ENCODE measurements at places on chromosomes 11 and 22.

- DNase-seq, result no peak
Observed at GRCh38 chr11:586376-587316, 10.4 kb downstream of the PHRF1 start.

DNA sequence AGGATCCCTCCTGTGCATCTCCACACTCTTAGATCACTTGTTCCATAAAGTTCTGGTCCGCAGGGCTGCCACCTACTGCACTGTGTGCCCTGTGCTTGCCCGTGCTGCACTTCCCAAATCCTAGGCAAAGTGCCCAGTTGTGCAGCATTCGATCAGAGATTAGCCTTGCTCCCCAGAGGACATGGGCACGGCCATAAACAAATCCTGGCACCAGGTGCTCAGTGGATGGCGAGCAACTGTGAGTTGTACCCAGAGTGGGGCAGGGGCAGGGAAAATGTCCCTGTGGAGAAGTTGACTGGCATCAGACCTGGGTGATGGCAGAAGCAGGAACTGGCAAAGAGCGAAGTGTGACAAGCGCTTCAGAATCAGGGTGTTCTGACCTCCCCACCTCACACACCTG is 4.7 kb downstream of the FADS2 start:
- DNase-seq, result no peak

- no peak for DNase-seq
Observed at GRCh38 chr11:67382276-67383136, 9.1 kb upstream of the CLCF1 start.

- DNase-seq, result no peak
Observed at GRCh38 chr22:41544671-41545476, 604 bp upstream of the POLR3H start.

DNA sequence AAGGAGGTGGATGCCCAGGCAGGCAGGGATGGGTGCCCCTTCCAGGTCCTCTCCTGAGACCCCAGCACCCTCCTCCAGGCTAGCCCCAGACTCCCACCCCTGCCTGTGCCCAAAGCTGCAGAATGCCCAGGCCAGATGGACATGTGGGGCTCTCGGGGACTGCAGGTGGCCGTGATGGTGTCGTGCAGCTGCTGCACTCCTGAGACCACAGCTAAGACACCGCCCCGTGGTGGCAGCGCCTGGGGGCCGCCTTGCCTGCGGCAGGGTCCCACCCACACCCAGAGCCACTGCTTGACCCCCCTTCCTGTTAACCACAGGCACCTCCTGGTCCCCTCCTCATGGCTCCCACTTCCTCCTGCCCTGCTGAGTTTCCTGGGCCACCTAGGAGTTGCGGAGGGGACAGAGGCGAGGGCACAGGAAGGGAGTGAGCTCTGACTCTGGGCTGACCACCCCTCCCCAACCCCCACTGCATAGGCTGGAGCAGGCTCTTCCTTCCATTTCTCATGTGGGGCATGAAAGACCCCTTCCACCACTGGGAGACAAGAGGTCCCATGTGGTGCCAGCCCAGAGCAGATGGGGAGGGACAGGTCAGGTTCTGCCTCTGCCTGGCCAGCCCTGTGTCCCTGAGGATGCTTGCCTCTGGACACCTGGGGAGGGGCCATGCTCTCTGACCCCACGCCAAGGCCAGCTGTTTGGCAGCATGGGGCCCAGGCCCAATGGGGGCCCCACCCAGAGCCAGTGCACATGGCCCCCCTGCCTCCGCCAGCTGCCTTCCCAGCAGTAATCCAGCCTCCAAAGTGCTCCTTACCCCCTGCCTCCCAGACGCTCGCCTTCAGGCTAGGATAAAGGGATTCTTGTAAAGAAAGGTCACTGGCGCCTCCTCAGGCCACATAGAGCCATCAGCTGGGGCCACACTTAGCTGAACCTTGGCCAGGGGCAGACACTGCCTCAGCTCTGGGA is 29.3 kb downstream of the OSBPL5 start:
- no peak for DNase-seq

DNA sequence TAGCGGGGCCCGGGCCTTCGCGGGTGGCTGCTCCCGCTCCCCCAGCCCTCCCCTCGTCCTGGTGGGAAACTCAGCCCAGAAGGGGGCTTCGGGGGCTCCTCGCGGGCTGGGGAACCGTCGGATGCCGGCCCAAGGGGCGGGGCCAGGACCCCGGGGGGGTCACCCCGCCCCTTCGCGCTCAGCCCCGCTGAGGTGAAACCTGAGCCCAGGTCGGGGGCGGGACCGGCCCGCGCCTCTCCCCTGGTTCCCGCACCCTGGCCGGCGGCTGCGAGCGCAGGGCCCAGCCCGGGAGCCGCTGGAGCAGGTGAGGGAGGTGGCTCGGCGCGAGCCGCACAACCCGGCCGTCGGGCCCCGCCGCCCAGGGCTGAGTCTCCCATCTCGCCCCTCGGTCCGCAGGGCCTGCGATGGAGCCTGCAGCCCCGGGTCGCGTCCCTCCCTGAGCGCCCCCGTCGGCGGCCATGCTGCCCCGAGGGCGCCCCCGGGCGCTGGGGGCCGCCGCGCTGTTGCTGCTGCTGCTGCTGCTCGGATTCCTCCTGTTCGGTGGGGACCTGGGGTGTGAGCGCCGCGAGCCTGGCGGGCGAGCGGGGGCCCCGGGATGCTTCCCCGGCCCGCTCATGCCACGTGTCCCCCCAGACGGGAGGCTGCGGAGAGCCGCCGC is at the start of gene LARGE2:
Gene LARGE2, plus strand, starts transcription at position 232 of the 658 bp plus-strand sequence. Its CDS starts 227 bp downstream, at position 459.
- no peak for DNase-seq

- peak; percentile 41 for DNase-seq
Observed at GRCh38 chr11:96464700-96465307, 75.0 kb downstream of the JRKL start.

DNA sequence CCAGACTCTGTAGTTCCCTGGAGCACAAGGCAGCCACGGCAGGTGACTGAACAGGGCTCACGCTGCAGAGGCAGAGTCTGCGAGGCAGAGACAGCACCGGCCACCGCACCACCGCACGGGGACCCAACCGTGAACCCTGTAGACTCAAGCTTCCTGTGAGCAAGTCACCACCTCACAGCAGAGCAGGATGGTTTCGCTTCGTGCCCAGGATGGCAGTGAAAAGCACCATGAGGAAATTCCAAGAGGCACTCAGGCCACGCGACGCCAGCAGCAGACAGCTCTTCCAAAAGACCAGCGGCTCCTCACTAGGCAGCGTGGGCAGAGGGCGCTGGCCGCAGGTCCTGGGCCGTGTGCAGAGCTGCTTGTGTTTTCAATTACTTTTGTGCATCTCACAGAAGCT is 24.5 kb downstream of the BRD1 start:
- no peak for DNase-seq

All from epithelial cell of proximal tubule (primary cell).